ENCODE measurements at places on chromosomes 3 and 15.

GRCh38 chr15:81373775-81374395, at the start of gene TMC3:
TSS of gene TMC3 (minus strand) at chr15:81374213. CDS start at chr15:81374077, 136 bp downstream.
- DNase-seq: no peak

- no peak for DNase-seq
Measured at GRCh38 chr15:51121118-51121517, 26.4 kb upstream of the TNFAIP8L3 start.

- DNase-seq: no peak
Measured at GRCh38 chr15:77119446-77119845, 48.5 kb upstream of the TSPAN3 start.

- DNase-seq: no peak
Measured at GRCh38 chr3:168738527-168739325, 643.0 kb upstream of the GOLIM4 start.

GRCh38 chr15:64224511-64224910, 61.7 kb upstream of the PPIB start:
- no peak for DNase-seq

- no peak for DNase-seq
Measured at GRCh38 chr3:75395580-75396315, 268.4 kb upstream of the FRG2C start.

- DNase-seq: no peak
Measured at GRCh38 chr15:79643393-79643792, 211.3 kb downstream of the MINAR1 start.

DNA sequence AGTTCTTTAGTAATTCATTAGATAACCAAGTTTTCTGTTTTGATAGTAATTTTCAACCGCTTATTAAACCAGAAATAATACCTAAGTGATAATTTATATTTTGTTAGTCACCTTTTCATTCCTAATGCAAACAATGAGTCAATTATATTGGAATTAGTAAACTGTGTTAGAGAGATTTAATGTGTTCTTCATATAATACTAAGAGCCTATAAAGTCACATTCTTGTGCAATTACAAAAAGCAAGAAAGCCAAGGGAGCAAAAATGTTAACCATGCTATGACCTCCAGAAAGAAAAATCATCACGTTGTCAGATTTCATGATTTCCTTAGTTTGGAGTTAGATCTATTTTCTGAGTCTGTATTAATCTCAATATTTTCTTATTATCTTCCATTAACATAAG, 108.8 kb upstream of the SAMMSON start:
- DNase-seq: no peak

DNA sequence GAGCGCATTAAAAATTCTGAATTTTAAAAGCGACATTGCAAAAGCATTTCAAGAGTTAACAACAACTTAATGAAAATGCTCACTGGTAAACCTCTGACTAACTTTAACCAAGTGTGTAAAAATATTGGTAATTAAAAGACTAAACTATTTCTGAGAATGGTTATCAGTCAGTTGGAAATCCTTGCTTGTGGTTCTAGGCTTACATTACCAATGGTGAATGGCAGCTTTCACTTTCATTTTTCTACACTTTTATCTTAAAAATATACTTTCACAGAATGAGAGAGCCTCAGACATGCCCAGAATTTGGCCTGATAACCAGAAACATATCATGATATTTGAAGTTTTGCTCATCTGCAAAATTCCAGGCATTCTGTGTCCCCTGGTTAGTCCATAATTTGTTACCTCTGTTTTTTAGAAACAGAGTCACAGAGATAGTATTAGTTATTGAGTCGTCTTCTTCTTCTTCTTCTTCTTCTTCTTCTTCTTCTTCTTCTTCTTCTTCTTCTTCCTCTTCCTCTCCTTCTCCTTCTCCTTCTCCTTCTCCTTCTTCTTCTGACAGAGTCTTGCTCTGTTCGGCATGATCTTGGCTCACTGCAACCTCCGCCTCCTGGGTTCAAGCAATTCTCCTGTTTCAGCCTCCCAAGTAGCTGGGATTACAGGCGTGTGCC, 5.5 kb upstream of the RNF111 start:
- no peak for DNase-seq

GRCh38 chr15:59105854-59106253, 908 bp downstream of the CCNB2 start:
- no peak for DNase-seq

GRCh38 chr15:85691350-85692240, 103.1 kb downstream of the KLHL25 start:
- DNase-seq: no peak

DNA sequence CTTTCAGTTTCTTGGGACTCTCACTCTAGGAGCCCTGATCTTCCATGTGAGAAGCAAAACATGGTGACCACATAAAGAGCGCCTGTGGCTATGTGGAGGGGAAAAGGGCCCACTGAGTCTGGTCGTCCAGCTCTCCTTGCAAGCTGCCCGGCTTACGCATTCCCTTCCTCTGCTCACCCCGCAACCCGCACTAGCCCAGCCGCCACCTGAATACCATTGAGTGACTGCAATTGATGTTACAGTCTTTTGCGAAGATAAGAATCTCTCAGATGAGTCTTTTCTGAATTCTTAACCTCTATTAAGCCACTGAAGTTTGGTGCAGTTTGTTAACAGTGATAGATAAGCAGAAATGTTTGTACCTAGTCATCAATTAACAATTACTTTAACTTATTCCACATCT, 589.0 kb upstream of the DPPA4 start:
- DNase-seq: no peak

DNA sequence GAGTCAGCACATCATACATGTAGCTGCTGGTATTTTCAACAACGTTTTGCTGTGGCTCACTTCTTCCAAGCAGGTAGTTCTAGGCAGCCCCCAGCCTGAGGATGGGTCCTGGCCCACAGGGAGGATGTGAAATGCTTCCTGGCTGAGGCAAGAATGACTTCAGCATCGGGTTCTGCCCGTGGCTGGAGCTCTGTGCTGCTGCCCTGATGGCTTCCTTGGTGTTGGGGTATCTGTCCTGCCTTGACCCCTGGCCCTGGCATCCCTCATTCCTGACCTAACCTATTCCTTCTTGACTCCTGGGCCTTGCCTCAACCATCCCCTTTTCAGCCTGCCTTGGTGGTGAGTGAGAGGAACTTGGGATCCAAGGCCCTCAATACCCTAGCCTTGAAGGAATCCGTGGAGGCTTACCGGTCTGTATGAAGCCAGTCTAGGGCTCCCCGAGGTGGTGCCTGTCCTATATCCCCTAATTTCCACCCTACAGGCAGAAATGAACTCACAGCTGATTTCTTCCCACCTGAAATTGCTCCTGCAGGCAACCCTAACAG, 300.6 kb downstream of the TLE3 start:
- DNase-seq: no peak

GRCh38 chr3:40128166-40128565, 181.3 kb upstream of the EIF1B start:
- no peak for DNase-seq

GRCh38 chr3:127718916-127719290, 46.2 kb downstream of the ABTB1 start:
- no peak for DNase-seq

- no peak for DNase-seq
Measured at GRCh38 chr3:145735631-145736030, 425.4 kb downstream of the PLOD2 start.

DNA sequence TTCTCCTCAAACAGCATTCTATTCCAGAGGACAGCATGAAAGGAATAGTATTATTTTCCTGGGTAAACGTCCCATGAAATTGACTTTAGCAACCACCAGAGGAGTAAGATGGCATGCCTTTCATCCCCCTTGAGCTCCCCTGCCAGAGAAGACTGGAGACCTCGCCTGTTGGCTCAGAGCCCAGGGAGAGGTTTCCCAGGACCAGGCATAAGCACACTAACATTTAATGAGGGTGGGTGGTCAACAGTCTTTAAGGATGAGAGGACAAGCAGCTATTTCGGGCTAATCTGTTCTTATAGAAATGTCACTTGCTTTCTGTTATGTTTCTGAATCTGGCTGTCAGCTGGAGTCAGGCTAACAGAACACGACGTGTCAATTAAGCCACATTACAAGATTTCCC, 390.5 kb downstream of the GABRG3 start:
- DNase-seq: no peak

DNA sequence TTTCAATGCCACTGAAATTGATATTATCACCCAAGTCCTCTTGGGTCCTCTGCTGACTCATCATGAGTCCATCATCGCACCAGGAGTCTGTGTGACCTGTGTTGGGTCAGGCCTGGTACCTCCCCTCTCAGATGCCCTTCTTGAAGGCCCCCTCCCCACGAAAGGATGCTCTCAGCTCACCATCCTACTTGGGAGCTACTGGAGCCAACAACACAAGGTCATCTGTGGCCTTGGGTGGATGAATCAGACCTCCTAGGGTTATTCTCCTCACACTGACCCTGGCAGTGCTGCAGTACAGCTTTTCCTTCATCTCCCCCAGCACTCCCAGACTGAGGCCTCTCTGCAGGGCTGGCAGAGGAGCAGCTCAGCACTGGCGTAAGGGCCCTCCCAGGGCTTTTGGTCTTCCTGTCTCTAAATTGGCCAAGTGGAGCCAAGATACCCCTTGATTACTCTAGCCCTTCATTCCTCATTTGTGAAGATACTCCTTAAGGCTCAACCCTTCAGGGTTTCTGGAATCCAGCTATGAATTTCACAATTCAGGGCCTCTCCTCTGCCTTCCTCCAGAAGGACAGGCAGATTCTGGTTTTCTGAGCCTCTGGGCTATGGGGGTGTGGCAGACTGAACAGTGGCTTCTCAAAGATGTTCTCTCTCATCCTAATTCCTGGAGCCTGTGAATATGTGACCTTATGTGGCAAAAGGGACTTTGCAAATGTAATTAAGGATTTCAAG, 80.7 kb upstream of the GSK3B start:
- no peak for DNase-seq

DNA sequence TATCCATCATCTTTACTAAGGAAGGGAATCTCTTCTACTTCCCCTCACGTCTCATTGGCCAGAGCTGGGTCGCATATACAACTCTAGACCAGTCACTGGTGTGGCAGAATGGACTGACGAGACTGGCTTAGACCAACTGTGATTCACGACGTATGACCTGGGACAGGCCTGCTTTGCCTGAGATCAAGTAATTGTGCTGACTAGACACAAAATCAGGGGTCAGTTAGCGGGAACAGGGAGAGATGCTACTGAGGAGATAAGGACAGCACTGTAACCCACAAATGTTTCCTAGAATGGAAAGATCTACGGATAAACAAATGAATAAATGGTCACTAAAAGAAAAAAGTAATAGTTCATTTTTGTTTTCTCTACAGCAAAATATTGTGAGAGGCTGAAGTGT, 308.3 kb downstream of the MAGI1 start:
- no peak for DNase-seq

DNA sequence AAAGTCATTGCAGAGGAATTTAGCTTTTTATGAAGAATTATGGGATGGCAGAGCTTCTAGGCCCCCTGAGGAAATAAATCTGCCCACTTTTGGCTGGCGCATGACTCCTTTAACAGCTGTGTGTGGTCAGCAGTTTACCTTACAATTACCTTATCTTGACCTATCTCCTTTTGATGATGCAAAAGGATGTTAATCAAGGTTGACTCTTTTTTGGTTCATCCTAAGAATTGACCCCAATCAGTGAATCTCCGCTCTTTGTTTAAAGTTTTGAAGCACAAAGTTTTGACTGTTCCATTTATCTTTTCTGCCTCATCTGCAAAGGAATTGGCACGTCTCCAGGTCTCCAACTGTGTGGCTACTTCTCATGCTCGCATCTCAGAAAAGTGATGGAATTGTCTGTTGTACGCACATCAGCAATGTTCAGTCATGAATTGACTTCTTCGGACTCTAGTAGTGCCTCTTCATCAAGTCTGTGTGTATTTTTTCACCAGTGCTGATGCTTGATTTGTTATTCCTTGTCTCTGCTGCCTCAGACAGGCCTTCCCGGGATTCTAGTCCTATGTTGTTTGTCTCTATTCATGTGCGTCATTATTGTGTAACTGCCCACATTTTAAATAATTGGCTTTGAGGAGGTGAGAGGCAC, 196.2 kb upstream of the CFAP20DC start:
- no peak for DNase-seq

DNA sequence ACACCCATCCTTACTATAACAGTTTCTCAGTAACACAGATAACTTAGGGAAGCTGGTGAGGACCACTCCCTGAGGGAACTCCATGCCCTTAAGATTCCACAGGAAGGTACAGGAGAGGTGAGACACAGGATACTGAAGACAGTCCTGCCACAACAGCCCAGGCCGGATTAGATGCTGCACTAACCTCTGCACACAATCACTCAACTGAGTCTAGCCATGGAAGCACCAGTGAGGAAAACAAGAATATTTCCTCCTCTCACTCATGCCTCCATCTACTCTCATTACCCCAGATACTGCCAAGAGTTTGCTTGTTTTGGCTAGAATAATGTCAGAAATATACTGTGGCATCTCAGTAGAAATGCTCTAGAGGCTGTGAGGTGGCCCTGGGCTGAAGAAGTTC, 3.7 kb downstream of the ANO10 start:
- no peak for DNase-seq

DNA sequence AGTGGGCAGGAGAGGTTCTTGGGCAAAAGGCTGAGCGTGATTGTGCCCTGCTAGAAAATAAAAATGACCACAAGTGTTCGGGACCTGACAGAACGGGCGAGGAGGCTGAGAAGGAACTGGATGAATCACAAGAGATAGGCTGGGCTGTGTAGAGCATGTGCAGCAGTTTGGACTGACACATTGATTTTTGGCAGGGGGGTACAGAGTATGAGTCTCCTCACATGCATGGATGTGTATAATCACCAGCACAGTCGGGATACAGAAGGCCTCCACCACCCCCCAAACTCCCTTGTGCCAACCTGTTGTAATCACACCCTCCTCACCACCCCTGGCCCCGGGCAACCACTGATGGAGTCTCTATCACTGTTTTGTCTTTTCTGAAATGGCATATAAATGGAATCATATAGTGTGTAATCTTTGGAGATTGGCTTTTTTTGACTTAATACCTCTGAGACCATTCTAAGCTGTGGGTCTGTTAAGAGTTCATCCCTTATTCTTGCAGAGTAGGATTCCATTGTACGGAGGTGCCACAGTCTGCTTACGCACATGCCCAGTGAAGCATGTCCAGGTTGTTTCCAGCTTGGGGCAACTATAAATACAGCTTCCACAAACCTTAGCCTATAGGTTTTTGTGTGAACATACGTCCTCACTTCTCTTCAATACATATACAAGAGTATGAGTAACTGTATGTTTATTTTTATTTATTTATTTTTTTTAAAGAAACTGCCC, 438.8 kb downstream of the FOXP1 start:
- no peak for DNase-seq

GRCh38 chr15:48292458-48292857, 38.8 kb upstream of the DUT start:
- DNase-seq: no peak

Data from stimulated activated CD8-positive, alpha-beta memory T cell treated with anti-CD3 and anti-CD28 coated beads, Interleukin-15, amount 100 ng/mL, for 24 hours (primary cell).